ENCODE measurements at places on chromosomes 5 and 9.

DNA sequence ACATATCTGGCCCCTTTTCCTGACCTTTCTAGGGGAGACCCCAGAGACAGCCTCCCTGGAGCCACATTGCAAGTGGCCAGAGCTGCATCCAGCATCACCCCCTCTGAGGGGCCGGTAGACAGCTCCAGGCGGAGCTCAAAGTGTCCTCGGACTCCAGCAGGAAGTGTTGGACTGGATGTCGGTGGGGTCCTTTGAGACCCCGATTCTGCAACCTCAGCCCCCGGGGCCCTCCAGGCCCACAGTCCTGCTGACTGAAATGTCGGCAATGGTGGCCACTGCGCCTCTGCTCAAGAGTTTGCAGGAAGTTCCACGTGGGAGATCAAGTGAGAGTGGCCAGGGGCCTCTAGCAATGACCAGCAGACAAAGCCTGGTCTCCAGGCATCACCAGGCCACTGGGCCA is 115.9 kb upstream of the FOXD4L5 start:
- no peak for DNase-seq

DNA sequence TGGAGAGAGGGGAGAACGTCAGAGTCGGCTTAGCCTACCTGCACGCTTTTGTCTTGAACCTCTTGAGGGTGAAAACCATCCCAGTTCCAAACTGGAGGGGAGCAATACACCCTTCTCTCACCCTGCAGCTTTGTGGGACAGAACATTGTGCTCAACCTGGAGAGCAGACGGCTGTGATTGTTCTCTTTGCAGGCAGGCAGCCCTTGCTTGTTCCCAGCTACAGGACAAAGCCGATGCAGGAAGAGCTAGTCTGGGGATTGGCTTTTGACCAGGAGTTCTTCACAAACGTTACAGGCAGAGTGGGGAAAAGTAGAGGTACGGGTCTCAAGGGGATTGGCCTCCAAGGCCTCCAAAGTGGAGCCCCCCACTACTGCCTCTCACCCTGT is 33.9 kb upstream of the ARHGAP26 start:
- DNase-seq = no peak

- peak; percentile 26 for DNase-seq
Measured at GRCh38 chr5:74357827-74358226, 282.7 kb downstream of the ENC1 start.

DNA sequence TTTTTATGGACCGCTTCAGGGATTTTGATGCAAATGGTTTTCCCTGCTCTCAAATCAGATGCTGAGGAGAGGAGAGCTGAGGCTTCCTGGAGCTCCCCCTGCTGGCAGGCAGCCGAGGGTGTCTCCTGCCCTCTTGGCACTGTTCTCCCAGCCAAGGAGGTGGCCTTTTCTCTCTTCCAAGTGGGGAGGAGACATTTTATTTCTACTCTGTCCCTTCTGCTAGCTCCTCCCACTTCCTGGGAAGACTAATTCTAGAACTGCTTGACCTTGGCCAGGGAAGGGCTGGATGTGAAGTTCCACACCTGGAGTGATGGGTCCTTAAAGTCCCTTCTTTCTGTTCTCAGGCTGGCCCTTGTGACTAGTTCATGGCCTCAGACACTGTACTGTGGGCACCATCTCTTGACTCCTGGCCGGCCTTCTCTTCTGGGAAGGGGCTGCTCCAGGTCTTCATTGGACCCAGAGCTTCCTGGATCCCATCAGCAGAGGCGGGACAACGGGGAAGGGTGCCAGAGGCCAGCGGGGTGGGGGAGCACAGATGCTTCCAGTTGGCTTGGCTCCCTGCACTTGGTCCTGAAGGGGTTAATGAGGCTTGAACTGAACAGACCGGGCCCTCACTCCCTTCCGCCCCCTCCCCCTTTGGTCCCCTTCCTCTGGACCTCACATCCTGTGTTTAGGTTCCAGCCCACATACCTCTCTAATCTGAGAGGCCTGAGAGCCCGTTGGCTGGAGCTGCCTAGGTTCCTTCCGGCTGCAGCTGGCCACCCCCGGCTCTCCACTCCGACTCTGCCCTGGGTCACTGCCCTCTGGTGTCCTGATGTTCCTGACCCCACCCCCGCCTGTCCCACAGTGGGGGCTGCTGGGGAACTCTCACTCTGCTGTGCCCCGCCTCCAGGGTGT is 32.1 kb downstream of the PTPA start:
- peak; percentile 64 for DNase-seq

DNA sequence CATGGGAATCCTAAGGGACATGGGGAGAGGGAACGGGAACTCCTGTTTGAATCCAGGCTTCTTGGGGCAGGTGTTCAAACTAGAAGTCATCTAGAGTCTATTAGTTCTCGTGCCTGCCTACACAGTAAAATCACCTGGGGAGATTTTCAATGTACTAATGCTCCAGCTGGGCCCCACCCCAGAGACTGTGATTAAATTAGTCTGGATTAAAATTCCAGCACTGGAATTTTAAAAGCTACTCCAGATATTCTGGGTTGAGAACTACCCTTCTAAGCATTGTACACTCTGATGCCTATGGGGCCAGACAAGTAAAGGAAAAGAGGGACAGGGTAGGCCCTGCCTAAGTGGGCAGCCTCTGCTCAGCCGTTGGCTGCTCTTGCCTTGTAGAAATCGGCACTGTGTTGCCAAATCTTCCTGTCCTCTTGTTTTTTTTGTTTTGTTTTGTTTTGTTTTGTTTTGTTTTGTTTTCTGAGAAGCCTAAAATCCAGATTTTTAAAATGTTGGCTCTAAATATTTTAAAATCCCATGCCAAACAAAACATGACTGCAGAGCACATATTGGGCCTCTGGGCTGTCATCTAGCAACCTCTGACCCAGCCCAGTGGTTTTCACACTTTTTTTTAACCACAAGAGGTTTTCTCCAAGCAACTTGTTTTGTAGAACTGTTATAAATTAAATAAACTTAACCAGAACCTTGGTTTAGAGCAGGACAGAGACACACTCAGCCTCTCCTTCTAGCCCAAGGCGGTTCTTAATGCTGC is 29.0 kb downstream of the ADRB2 start:
- DNase-seq = no peak
